Activated CD8-positive, alpha-beta T cell treated with anti-CD3 and anti-CD28 coated beads for 36 hours (primary cell): ENCODE measurements at places on chromosomes 1 and 21. TPM values are rescaled to one million over a fixed set of nuclear protein-coding genes. Genes with fewer than 3 reads are reported as not detected.

DNA sequence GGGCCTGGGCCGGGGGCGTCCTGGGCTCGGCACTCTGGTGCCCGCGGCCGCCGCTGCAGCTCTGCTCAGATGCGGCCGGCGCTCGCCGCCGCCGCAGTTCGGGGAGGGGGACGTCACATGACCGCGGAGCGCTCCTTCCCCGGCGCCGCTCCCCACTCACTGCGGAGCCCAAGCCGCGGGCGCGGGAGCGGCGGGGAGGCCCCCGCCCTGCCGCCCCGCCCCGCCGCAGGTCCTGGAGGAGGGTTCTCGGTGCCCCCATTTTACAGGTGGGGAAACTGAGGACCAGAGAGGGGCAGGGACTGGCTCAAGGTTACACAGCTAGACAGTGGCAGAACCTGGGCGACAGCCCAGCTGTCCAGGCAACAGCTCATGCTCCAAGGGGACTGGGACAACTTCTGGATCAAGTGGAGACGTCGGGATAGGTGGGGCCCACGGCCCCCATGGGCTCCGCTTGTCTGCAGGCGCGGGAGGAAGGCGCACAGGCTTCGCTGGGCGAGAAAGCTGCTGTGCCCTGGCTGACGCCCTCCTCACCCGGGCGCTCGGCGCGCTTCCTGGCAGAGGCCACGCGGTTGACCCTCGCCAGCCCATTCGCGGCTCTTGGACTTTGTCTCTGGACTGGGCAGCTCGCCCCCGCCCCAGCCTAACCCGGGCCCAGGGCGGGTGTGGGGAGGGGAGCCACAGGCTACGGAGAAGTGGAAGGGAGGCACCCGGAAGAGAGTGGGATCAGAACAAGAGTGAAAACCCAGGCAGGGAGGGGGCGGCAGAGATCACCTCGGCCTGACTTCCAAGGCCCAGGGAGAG, at the start of gene RAP1GAP:
Gene RAP1GAP (minus strand): TSS at position 100 of the 801 bp plus-strand sequence. CDS start 49,325 bp downstream, outside the sequence.
- DNase-seq, result peak; percentile 40

DNA sequence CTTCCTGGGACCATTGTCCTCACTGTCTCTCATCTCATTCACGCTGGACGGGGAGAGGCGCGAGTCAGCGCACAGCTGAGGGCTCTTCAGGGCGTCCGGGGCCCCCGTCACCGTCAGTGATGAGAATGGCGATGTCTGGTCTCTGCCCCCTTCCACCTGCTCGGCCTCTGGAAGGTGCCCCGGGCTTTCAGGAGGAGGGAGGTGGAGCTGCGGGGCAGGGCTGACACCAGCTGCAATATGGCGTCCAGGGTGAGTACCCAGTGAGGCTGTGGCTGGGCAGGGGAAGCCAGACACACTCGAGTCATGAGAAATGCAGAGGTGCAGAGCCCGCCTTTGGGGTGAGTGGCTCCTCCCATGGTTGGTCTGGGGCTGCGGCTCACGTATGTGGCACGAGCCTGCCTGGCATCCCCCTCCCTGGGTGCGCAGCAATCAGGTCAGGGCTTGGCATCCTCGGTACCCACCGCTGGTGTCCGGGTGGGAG, 15.1 kb downstream of the MORN1 start:
- no peak for DNase-seq

DNA sequence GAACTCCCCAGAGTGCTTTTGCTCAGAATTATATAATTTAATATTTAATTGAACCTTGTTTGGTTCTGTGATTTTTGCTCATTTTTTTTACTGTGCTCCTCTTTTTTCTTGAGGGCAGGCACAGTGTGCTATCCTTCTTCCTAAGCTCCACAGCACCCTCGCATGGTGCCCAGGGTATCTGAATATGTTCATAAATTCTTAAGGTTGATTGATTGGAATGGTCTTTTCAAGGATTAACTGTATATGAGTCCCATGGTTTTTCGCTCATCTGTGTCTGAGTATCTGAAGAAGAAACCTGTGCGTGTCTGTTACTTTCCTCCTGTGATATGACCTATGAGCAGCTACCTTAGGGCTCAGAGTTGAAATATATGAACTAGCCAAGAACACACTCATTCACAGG, 393.7 kb downstream of the HLX start:
- no peak for DNase-seq

DNA sequence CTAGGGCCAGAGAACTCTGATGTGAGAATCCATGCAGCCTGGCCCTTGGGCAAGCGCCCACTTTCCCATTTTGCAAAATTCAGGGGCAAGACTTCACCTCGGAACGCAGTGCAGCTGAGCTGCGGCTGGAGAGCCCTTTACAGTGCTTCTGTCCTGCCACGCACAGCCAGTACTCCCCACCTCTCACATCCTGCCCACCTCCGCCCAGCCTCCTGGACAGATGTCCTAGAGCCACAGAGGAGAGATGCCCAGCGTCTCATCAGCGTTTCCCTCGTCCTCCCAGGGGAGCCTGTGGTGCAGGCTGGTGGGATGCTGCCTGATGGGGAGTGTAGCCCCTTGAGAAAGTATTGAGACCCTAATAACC, 29.6 kb downstream of the RUNX3 start:
- DNase-seq, result no peak

DNA sequence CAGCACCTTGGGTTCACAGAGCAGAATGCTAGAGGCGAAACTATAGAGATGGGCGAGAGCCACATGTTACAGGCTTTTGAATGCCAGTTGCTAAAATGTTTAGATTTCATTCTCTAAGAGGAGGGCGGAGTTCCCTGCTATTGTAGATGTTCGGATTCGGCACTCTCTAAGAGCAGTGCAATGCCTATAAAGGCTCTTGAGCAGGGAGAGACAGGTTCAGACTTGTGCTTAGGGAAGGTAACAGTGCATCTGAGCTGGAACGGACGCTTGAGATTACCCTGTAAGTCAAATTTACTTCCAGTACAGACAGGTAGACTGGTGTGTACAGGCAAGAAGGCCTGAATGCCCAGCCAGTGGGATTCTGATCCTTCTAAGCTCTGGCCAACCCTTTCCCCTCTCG, 15.3 kb downstream of the LURAP1 start:
- DNase-seq, result no peak

DNA sequence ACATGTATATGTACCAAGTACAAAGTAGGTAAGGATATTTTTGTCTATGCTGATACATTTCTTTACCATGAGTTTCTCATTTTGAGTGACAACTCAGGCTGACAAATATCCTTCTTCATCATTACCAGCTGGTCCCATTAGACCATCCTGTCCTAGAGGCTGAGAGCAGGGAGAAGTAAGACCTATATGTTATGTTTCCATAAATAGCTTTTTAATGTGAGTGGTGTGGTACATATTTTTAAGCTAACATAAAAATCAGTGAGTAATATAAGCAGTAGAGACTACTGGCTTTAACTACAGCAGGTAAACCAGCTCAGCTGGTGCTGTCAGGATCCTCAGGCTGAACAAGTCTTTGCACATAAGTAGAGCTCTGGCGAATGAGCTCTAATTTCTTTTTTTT, 62.4 kb downstream of the CLEC20A start:
- no peak for DNase-seq

- DNase-seq, result no peak
Measured at GRCh38 chr1:110283677-110284076, 55.5 kb upstream of the RBM15 start.

DNA sequence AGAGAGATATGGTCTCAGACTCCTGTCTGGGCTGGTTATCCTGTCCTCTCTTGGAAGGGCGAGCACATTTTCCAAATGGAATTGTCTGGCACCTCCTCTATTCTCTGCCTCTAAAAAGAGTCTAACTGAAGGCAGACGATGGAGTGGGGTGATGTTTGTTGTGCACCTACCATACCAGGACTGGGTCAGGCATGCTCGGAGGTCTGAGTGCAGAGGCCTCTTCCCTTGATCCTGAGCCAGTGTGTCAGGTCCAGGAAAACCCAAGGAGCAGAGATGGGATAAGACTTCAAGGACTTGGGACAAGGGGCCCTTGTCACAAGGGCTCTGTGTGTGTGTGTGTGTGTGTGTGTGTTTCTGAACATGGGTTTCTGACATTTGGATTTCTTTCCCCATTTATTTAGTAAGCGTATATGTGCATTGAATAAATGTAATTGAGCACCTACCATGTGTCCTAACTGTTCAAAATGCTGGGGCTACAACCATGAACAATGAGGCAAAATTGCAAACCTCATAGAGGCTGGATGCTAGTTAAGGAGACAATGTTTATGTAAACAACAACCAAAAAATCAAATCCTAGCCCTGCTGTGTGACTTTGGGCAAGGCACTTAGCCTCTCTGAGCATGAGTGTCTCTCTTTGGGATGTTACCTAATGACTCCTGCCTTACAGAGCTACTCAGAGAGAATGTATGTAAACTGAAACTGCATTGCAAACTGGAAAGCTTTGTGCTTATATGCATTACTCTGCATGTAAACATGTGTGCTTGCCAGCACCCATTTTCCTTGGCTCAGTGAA, 276.3 kb downstream of the FOXD2 start:
- DNase-seq, result no peak

DNA sequence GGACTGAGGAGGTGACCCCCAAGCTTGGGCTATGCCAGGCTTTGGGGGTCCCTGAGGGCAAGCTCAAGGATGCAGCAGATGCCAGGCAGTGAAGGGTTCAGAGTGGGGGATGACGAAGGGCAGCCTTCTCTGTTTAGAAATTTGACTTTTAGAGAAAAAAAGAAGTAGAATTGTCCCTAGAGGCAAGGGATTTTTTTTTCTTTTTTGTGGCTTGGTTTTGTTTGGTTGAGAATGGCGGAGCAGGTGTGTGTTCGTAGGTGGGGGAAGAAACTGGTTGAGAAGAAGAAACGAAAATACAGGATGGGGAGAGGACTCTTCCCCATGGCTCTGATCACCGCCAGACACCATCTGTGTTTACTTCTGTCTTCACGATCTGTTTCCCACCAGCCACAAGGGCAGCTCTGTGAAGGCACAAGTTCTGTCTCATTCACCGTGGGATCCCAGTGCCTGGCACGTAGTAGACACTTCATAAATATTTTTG, 8.2 kb downstream of the PLA2G5 start:
- no peak for DNase-seq

DNA sequence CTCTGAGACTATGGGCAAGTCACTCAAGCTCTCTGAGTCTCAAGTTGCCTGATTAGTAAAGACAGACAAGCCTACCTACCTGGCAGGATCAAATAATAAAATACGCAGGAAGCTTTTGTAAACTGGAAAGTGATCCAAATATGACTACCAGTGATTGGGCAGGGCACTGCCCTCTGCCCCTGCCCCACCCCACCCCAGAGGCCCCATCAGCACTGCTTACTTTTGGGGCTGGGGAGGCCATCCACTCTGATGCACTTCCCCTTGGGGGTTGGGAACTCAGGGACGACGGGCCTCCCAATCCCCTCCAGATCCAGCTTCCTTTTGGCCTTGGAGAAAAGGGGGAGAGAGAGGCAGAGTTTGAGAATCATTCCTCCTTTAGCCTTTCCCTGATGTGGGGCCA, 6.9 kb downstream of the E2F2 start:
- DNase-seq, result no peak

GRCh38 chr1:160541622-160542302, 18.7 kb upstream of the SLAMF6 start:
- DNase-seq, result no peak

DNA sequence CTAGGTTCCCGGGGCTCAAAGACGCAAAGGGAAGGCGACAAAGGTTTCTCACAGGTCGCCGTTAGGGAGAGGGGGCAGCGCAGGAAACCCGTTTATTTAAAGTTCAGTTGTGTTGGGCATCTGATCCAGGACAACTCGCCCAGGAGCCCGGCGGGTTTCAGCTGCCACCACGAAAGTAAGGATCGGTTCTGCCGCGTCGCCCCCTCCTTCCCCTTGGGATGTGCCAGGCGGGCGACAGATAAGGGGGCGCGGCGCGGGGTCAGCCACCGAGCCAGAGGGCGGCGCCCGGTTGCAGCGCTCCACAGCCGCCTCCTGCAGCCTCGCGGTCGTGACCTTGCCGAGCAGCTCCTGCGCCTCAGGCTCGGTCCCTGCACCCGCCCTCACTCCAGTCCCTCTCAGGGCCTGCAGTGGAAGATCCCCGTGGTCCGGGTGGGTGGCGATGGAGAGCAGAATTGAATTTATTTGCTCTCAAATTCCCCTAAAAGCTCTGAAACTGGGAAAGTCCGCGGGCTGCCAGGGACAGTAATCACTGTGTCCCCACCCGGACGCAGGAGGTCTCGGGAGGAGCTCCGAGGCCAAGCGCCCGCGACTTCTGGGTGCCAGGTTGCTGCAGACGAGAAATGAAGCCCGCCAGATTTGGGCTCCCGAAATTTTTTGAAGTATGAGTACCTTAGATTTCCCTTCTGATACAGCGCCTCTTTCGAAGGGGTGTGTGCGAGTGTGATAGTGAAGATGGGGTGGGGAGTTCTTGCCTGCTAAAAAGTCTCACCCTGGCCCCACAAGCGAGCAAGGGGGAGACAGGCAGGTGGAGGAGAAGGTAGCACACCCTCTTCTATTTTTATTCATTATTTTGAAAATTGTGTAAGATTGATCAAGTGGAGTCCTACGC, 28.4 kb upstream of the NFIA start:
- DNase-seq, result peak; percentile 37

GRCh38 chr1:59498640-59499039, 201.7 kb downstream of the FGGY start:
- DNase-seq, result no peak

DNA sequence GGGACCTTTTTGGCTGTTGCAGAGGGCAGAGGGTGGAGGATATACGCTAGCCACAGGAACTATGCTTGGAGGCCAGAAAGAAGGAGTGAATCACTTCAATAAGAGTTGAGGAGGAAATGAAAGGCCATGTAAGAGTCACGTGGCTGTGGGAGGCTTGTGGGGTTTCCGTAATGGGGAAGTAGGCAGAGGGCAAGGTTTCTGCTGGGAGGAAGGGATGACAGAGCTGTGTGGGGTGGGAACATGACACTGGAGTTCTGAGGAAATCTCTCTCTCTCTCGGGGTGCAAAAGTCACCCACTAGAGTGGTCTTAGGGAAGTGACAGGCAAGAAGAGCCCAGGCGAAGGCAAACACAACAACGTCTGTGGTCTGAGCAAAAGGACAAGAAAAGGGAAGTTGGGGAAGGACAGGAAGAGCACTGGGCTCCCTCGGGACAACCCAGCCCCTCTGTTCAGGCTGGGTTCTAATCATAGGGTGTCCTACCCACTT, 3.9 kb upstream of the CD1C start:
- DNase-seq, result peak; percentile 52

GRCh38 chr1:116139592-116140134, 28.5 kb downstream of the MAB21L3 start:
- no peak for DNase-seq

Gene GNAT2
- total RNA-seq, result 0.88 TPM

Gene RIMKLA
- total RNA-seq, result 9.8 TPM

Gene LCE3E
- total RNA-seq, result not detected

Gene SCAMP3
- total RNA-seq, result 97.2 TPM

Gene CFAP74
- total RNA-seq, result 0.41 TPM

Gene NCAM2
- total RNA-seq, result not detected

Gene ACTN2
- total RNA-seq, result 0.11 TPM

Gene C1orf141
- not detected for total RNA-seq

Gene TSTD1
- 70.8 TPM for total RNA-seq
